ENCODE measurements at places on chromosomes 3 and 15.
A peak's percentile ranks its signal among the peaks of the same experiment; 100 is the strongest.

- H3K4me1 ChIP-seq: no peaks in the 10 kb centered on the region
- no peak overlapping the region for H3K4me3 ChIP-seq
- H3K36me3 ChIP-seq: no peaks in the 10 kb centered on the region
- DNase-seq: no peak
These were observed 31.8 kb downstream of the PCSK6 start for GRCh38 chr15:101457696-101458095.

DNA sequence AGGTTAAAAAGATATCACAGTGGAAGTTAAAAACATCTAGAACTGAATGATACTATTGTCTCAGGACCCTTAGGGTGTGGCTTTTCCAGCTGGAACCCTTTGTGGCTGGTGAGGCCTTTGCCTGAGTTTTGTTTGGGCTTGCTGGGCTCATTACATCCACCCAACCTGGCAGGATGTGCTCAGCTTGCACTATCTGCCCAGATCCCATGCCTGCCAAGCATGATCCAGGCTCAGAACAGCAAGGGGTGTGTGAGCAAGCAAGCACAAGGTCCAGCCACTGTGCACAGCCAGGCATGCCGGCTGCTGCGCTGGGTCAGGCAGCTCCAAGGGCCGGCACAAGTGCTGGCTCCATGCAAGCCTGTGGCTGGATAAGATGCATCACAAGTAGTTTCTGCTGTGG is 512.7 kb upstream of the CDIN1 start:
- no peaks in the 10 kb centered on the region for H3K27me3 ChIP-seq
- no peak for DNase-seq
- H3K4me3 ChIP-seq: no peak overlapping the region
- no peaks in the 10 kb centered on the region for H3K4me1 ChIP-seq
- H3K36me3 ChIP-seq: no peaks in the 10 kb centered on the region
- no peak overlapping the region for H3K27ac ChIP-seq

- H3K4me3 ChIP-seq: no peak overlapping the region
- no peaks in the 10 kb centered on the region for H3K4me1 ChIP-seq
- no peaks in the 10 kb centered on the region for H3K36me3 ChIP-seq
- no peak for DNase-seq
These were observed 18.9 kb upstream of the ACAP2 start for GRCh38 chr3:195461594-195462307.

DNA sequence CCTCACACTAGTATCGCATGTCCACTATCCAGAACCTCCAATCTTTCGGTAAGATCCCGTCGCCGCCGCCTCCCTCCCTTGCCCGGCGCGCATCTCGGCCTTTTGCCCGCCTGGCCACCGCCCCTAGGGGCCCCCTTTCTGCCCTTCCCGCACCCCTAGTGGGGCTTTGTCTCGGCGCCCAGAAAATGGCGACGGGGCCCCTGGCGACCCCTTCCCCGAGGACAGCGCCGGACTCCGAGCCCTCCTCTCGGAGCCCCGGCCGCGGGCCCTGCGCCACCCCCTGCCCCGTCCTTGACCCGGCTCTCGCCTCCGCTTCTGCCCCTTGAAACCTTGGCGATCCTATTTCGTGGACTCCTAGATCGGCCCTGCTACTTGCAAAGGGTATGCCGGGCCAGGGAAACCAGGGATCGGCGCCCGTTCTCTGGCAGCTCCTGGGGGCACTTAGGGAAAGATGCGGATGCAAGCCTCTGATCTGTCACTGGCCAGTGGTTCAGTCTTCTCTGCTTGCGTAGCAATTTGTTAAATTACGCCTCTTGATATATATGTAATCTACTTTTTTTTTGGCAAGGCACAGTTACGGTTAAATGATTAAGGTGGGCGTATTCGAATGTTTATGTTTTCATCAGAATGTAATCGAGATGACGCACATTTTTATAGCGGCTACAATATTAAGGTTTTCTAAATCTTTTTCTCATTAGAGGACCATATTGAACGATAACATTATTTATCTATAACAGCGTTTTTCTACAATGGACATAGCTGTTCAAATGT is 603 bp downstream of the EIF1B start:
- H3K4me1 ChIP-seq: no peaks in the 10 kb centered on the region
- H3K36me3 ChIP-seq: no peaks in the 10 kb centered on the region
- H3K4me3 ChIP-seq: peak overlapping the region; percentile 94
- no peaks in the 10 kb centered on the region for H3K27me3 ChIP-seq

DNA sequence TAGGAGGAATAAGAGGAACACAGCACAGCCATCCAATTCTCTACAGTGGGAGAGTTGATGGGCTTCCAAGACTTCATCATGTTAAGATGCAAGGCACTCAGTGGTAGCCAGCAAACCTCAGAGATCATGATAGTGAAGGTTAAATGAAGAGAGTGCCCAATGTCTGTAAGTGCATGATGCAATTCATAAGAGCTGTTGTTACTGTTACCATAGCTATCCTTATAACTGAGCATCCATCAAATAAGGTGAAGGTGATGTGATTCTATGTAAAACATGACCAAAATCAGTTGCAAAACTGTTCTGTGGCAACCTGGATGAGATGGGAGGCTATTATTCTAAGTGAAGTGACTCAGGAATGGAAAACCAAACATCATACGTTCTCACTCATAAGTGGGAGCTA is 289.7 kb downstream of the MAGI1 start:
- no peaks in the 10 kb centered on the region for H3K36me3 ChIP-seq
- no peak overlapping the region for H3K4me3 ChIP-seq
- DNase-seq: no peak
- no peaks in the 10 kb centered on the region for H3K4me1 ChIP-seq
- H3K27ac ChIP-seq: no peak overlapping the region

- H3K27ac ChIP-seq: no peak overlapping the region
- H3K36me3 ChIP-seq: no peaks in the 10 kb centered on the region
- H3K4me3 ChIP-seq: no peak overlapping the region
- no peaks in the 10 kb centered on the region for H3K27me3 ChIP-seq
These were observed 6.3 kb upstream of the CTSH start for GRCh38 chr15:78950902-78951840.
